Activated CD4-positive, alpha-beta T cell treated with anti-CD3 and anti-CD28 coated beads, Interleukin-2, amount 10 ng/mL, durations not matched to agents 24 days and 14 days (primary cell): ENCODE measurements at places on chromosomes 7 and 10. TPM values are rescaled to one million over a fixed set of nuclear protein-coding genes. Genes with fewer than 3 reads are reported as not detected.

DNA sequence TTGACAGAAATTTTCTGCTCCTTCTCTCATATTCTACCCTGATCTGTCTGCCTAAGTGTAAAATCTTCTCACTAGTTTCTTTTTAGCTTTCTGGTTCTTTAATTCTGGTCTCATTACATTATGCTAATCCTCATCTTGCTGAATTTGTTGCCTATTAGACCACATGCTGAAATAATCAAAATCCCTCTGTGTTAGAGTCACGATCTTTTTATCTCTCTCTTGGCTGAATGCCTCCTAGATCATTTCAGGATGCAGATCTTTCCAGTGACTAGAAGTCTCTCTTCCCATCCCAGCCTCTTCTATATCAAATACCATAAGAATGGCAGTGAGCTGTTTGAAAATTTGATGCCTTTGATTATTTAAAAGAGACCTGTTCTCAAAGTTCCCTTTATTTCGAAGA is 661.9 kb downstream of the SORCS1 start:
- no peak for DNase-seq
- no peak overlapping the region for H3K4me3 ChIP-seq
- no peaks in the 10 kb centered on the region for H3K27me3 ChIP-seq
- no peak overlapping the region for H3K27ac ChIP-seq
- no peaks in the 10 kb centered on the region for H3K4me1 ChIP-seq

DNA sequence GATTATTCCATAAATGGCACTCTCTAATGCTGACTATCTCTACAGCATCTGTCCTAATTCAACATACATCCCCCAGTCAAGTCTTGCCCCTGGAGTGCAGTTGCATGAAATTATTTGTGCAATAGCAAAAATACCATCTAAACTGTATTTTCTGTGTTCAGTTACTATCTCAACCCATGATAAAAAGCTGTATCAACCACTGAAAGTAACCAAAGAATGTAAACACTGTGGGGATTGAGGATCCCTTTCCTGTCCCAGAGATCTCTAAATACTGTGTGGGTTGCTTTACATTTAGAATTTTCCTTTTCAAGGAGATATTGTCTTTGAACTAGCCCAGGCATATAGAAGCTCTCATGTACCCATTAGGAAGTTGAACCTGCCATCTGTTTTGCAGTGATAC is 23.9 kb upstream of the DGKI start:
- no peak overlapping the region for H3K4me3 ChIP-seq
- peaks cover 2% of the 10 kb centered on the region for H3K27me3 ChIP-seq
- DNase-seq = peak; percentile 26
- peaks cover 41% of the 10 kb centered on the region for H3K36me3 ChIP-seq

DNA sequence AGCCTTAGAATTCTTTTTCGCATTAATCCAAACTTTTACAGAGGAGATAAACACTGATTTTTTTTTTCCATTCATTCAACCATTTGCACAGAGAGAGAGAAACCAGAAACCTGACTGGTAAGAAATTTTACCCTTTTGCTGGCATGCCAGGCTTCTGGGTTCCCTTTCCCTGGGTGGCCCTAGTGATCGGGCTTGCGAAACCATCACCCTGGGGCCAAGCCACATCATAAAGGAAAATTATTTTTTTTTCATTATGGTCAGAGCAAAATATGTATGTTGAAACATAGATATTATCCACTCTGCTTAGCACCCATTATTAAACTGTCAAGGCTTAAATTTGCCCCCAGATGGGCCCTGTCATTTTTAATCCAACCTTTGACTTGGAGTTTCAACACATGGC is 55.4 kb upstream of the INHBA start:
- no peaks in the 10 kb centered on the region for H3K27me3 ChIP-seq
- H3K4me3 ChIP-seq = no peak overlapping the region
- no peak for DNase-seq
- no peaks in the 10 kb centered on the region for H3K36me3 ChIP-seq

GRCh38 chr7:37323966-37324365 is 124.7 kb downstream of the ELMO1 start:
- H3K36me3 ChIP-seq = peaks cover 38% of the 10 kb centered on the region
- DNase-seq = no peak
- H3K4me3 ChIP-seq = no peak overlapping the region
- H3K27me3 ChIP-seq = no peaks in the 10 kb centered on the region
- peaks cover 19% of the 10 kb centered on the region for H3K4me1 ChIP-seq

Gene PRKG1
- not detected in 2 replicates for total RNA-seq

DNA sequence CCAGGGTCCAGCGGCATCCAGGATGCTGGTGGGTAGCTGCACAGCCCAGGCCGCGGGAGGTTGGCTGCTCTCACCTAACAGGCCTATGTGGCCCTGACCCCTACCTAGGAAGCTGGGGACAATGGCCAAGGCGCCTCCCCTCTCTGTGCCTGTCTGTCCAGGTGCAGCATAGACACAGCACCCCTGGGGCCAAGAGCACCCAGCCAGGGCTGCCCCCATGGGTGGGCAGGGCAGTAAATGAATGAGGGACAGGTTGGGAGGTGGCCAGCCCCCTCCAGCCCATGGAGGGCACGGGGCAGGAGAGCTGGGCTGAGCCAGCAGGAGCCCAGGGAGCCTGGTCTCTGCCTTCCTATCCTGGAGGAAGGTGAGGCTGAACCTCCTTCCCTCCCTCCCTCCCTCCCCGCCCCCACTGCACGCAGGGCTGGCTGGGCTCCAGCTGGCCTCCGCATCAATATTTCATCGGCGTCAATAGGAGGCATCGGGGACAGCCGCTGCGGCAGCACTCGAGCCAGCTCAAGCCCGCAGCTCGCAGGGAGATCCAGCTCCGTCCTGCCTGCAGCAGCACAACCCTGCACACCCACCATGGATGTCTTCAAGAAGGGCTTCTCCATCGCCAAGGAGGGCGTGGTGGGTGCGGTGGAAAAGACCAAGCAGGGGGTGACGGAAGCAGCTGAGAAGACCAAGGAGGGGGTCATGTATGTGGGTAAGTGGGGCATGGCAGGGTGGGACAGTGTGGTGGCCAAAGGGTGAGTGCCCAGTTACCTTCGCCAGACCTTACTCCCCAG is at the start of gene SNCG:
TSS of gene SNCG (plus strand) at position 484 of the 785 bp plus-strand sequence. CDS start at position 583, 99 bp downstream.
- no peak for DNase-seq
- no peak within 1 kb of the TSS for H3K27ac ChIP-seq
- H3K4me1 ChIP-seq = peaks cover 2% of the 10 kb centered on the region
- H3K4me3 ChIP-seq = no peak within 1 kb of the TSS

GRCh38 chr7:32871624-32872371 is 19.8 kb downstream of the KBTBD2 start:
- no peak for DNase-seq
- H3K4me1 ChIP-seq = peaks cover 19% of the 10 kb centered on the region
- H3K27me3 ChIP-seq = no peaks in the 10 kb centered on the region
- peaks cover 61% of the 10 kb centered on the region for H3K36me3 ChIP-seq

Gene OR6B1
- total RNA-seq = not detected in 2 replicates

DNA sequence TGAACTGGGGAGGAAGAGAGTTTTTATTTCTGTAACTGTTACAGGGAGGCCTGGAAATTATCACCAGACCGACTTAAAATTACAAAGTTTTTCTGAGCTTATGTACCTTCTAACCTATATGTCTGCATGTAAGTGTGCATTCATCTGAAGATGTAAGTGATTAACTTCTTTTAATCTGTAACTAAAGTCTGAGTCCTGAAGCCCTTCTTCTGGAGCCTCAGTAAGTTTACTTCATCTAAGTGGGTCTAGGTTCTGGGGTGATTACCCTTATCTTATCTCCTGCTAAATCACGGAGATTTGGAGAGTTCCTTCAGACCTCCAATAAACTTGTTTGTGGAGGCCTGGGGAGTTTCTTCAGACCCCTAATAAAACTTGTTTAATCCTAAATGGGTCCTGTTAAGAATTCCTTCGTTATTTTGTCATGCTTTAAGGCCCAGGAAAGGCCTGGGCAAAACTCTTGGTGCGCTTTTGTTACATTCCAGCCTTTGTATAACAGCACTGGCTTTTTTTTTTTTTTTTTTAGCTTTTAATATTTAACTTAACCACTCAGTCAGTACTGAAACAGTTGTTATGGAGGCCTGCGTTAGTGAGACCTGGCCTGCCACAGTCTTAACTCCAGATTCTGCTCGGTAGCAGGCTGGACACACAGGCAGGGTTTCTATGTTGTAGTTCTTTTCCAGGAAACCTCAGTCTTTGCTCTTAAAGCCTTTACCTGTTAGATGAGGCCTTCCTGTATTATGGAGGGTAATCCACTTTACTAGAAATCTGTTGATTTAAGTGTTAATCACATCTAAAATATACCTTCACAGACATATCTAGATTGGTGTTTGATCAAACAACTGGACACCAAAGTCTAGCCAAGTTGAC is 33.0 kb downstream of the TPST1 start:
- no peaks in the 10 kb centered on the region for H3K4me1 ChIP-seq
- H3K27me3 ChIP-seq = no peaks in the 10 kb centered on the region
- no peak overlapping the region for H3K4me3 ChIP-seq
- no peaks in the 10 kb centered on the region for H3K36me3 ChIP-seq
- H3K27ac ChIP-seq = no peak overlapping the region
- no peak for DNase-seq

- H3K27ac ChIP-seq = peak overlapping the region; percentile 5
- no peaks in the 10 kb centered on the region for H3K36me3 ChIP-seq
- peaks cover 5% of the 10 kb centered on the region for H3K4me1 ChIP-seq
- H3K27me3 ChIP-seq = peaks cover 18% of the 10 kb centered on the region
These were observed 6.3 kb downstream of the LIPF start for GRCh38 chr10:88670497-88670896.

GRCh38 chr7:147885869-147886268 is 704.7 kb upstream of the C7orf33 start:
- no peaks in the 10 kb centered on the region for H3K27me3 ChIP-seq

DNA sequence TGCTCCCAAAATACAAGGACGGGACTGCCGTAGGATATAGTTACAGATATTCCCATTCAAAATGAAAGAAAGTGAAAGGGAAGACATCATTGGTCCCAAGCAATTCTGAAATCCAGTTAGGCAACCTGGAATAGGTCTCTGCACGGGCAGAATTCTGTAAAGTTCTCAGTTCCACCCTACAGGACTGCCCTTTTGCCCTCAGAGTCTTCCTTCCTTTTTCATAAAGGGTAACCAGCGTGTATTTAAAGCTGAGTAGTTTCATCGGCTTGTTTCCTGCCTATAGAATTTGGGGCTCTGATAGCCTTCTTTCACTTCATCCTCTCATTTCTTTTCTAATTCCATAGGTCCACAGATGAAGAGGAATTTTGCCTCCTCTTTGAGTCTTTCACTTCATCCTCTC is 20.0 kb downstream of the COPG2 start:
- peak overlapping the region; percentile 86 for H3K27ac ChIP-seq
- no peak for DNase-seq
- H3K36me3 ChIP-seq = peaks cover 44% of the 10 kb centered on the region
- peaks cover 29% of the 10 kb centered on the region for H3K4me1 ChIP-seq
- no peaks in the 10 kb centered on the region for H3K27me3 ChIP-seq

GRCh38 chr7:15737601-15738000 is 51.1 kb upstream of the MEOX2 start:
- DNase-seq = no peak
- H3K36me3 ChIP-seq = no peaks in the 10 kb centered on the region
- H3K27ac ChIP-seq = no peak overlapping the region
- no peak overlapping the region for H3K4me3 ChIP-seq
- no peaks in the 10 kb centered on the region for H3K27me3 ChIP-seq
- H3K4me1 ChIP-seq = no peaks in the 10 kb centered on the region
